ENCODE measurements at places on chromosomes 4 and X. TPM values are rescaled to one million over a fixed set of nuclear protein-coding genes. Genes with fewer than 3 reads are reported as not detected.

PAGE1 gene
- total RNA-seq: not detected

DNA sequence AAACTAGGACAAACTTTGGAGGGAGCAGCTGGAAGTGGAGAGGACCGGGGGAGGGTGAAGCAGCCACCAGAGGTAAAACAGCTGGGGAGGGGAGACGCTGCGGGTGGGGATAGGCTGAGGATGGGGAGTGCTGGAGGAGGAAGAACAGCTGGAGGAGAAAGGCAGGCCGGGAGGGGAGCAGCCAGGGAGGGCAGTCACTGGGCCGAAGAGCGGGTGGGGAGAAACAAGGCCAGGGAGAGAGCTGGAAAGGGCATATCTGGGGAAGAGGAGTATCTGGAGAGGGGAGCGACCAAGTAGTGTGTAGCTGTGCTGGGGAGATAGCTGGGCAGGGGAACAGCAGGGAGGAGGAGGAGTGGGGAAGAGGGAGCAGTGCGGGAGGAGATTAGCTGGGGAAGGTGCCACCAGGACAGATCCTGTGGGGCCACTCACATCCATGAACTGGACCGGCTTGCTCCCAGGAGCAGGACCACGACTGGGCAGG lies 2.7 kb downstream of the SLC38A5 start:
- peaks cover 45% of the 10 kb centered on the region for H3K36me3 ChIP-seq
- no peak overlapping the region for H3K27ac ChIP-seq
- H3K27me3 ChIP-seq: no peaks in the 10 kb centered on the region
- H3K4me3 ChIP-seq: peak overlapping the region; percentile 96

- peak overlapping the region; percentile 90 for H3K27ac ChIP-seq
- no peak for DNase-seq
- peak overlapping the region; percentile 91 for H3K4me3 ChIP-seq
- no peaks in the 10 kb centered on the region for H3K27me3 ChIP-seq
- peaks cover 20% of the 10 kb centered on the region for H3K36me3 ChIP-seq
These were observed 590 bp upstream of the NAF1 start for GRCh38 chr4:163167333-163167626.

DNA sequence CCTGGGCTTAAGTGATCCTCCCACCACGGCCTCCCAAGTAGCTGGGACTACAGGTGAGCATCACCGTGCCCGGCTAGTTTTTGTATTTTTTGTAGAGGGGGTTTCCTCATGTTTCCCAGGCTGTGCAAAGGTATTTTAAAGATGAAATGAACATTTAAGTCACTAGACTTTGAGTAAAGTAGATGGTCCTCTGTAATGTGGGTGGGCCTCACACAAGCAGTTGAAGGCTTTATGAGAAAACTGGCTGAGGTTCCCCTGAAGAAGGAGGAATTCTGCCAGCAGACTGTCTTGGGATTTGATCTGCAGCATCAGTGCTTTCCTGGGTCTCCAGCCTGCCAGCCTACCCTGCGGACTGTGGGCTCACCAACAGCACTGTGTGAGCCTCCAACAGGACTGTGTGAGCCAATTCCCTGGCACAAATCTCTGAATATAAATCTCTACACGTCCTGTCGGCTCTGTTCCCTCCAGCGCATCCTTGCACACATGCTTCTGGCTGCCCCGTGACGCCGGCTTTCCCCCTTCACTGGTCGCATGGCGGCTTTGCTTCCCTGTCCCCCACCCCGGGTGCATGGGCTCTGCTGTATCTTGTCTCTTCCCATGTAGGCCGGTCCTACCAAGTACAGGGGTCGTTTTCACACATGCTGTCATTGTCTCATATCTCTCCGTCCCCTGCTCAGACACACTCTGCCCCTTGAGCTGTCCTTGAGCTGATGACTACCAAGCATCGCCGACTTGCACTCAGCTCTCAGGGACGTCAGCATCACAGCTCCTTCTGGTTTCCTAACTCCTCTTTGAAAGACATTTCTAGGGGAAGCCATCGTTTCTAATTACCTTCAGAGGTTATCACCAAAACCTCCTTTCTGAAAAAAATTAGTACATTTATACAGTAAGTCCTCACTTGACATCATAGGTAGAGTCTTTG lies 46.4 kb downstream of the RWDD4 start:
- H3K27me3 ChIP-seq: peaks cover 11% of the 10 kb centered on the region
- no peak overlapping the region for H3K4me3 ChIP-seq
- H3K36me3 ChIP-seq: no peaks in the 10 kb centered on the region
- no peak overlapping the region for H3K27ac ChIP-seq
